NK-92 treated with Interleukin-12 subunit alpha and Interleukin-12 subunit beta, amount 100 ng/mL, for 24 hours (cell line): ENCODE measurements at places on chromosomes 7 and 10.

DNA sequence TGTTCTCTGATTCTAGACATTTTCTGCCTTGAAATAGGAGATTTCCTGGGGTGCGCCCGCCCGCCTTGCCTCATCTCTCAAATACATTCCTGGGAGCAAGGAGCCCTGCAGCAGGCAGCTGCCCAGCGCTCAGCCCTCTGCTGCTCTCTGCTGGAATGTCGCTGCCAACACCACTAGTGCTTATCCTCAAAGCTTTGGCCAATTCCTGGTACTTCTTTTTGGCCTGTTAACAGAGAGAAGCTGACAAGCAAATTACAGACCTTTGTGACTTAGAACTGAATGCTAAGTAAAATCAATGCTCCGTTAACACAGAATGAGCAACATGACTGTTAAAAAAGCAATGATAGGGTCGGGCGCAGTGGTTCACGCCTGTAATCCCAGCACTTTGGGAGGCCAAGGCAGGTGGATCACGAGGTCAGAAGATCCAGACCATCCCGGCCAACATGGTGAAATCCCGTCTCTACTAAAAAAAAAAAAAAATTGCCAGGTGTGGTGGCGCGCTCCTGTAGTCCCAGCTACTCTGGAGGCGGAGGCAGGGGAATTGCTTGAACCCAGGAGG, 41.9 kb upstream of the SYPL1 start:
- DNase-seq: peak; percentile 43

GRCh38 chr7:77971726-77972125, 173.2 kb downstream of the PHTF2 start:
- DNase-seq: no peak

DNA sequence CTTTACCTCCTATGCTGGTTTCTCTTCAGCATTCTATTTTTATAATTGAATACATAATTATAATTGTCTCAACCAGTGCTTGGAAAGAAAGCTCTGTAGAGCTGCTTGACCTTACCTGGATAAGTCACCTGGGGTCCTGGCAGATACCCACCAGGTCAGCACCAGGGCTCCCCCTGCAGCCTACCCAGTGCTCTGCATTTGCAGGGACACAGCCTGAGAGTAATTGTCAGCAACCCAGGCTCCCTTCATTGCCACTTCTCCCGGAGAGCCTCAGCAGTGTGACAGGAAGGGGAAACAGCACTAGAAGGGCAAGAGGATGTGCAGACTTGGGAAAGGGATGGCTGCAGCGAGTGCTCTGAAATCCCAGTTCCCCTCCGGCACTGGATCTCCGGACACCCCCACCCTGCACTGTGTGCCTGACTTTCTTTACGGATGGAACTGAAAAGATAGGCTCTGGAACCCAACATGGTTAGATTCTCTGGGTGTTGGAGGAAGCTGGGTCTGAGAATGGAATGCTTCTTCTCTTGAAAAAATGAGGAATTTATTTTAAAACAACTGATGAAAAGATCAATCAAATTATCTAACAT, 11.4 kb upstream of the PAX4 start:
- no peak for DNase-seq

DNA sequence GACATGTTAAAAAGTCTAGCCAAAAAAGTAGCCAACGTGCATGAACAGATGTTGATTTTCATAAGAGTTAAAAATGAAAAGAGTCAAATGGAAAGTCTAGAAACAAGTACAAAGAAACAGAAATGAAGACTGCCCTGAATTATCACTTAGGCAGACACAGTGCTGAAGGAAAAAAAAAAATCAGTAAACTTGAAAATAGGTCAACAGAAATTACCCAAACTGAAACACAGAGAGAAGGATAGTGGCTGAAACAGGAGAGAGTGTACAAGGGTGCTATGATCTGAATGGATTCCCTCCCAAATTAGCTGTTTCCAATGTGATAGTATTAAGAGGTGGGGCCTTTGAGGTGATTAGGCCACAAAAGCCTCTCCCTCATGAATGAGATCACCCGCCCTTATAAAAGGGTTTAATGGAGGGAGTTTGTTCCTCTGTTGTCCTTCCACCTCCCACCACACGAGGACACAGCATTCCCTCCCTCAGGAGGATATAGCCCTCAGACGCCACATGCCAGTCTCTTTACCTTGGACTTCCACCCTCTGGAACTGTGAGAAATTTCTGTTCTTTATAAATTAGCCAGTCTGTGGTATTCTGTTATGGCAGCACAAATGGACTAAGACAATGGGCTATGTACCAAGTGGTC, 249.7 kb downstream of the AHR start:
- no peak for DNase-seq
